CD14-positive monocyte (primary cell): ENCODE measurements at places on chromosomes 3 and 15. TPM values are rescaled to one million over a fixed set of nuclear protein-coding genes. Genes with fewer than 3 reads are reported as not detected.

Gene TRPM1
- 0.03 TPM in 2 replicates for polyA plus RNA-seq

Gene GPR62
- polyA plus RNA-seq = not detected

Gene CHRM5
- polyA plus RNA-seq = not detected

Gene IL17RC
- 8.3 TPM for polyA plus RNA-seq

Gene SLC4A7
- polyA plus RNA-seq = 5.5 TPM

Gene CCDC13
- polyA plus RNA-seq = 1.8 and 2.6 TPM in 2 replicates
